Stomach (tissue), 19 donors: ENCODE measurements at places on chromosomes 1 and 21. TPM values are rescaled to one million over a fixed set of nuclear protein-coding genes. Genes with fewer than 3 reads are reported as not detected.

Gene DMRTA2
- not detected for total RNA-seq

Gene OR1C1
- not detected for total RNA-seq

Gene PODN
- 47.2 TPM for total RNA-seq

DNA sequence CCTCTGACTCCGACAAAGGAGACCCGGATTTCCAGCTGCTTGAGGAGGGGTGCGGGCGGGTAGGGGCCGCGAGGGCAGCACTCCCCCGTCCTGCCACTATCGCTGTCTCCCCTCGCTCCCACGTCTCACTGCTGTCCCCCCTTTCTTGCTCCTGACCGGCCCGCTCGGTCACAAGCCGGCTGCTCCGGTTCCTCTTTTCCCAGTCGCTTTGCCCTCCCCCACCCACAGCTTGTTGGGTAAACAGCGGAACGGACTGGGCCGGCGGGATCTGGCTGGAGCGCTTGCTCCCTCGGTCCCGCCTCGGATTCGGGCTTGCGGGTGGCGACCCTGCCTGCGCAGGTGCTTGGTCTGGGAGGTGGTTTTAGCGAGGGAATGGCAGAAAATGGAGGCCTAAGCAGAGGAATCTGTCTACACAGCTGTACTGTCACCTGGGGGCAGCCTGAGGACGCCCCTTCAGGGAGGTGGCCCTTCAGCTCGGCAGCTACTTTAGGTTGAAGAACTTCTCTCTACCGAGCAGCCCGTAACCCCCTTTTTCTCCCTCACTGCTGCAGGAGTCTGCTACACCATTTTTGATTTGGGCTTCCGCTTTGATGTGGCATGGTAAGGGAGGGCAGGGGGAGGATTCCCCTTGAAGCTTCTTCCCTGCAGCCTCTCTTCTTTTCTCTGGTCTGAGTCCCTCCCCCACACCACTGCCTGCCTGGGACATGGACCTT, 645 bp downstream of the ATP6V0B start:
- DNase-seq: peak; percentile 86

DNA sequence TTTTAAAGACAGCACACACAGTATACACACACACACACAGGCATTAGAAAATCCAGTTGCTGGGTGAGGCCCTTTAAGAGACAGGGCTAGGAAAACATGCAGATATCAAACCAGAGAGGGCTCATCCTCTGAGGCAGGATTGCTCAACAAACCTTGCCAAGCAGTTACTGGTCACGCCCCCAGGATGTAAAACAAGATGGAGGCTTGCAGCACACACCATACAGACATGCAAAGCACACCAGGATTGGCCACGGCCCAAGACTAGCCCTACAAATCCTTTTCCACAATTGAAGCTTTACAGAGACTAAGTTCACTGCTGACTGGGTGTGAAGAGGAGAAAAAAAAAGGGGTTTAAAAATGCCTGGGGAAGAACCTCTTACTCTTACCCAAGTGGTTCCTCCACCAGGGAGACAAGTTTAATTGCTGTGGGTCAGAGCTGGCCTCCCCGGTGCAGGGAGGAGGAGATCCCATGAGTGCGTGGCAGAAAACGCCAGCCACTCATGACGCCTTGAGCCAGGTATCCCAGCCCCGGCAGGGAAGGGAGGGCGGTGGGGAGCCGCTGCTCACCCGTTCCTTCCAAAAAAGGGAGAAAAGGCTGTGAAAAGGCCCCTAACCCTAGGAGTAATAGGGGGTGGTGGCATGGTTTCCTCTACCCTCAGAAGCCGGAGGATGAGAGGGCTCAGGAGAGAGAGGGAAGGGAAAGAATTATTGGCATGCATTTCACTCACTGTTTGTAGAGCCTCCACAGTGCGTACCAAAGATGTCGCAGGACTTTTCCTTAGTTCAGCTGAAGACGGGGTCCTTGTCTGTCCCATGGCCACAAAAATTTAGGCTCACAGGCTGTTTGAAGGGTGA, 594.6 kb upstream of the ZP4 start:
- peak; percentile 13 for DNase-seq

GRCh38 chr1:172578586-172578985, 45.6 kb downstream of the SUCO start:
- DNase-seq: no peak

DNA sequence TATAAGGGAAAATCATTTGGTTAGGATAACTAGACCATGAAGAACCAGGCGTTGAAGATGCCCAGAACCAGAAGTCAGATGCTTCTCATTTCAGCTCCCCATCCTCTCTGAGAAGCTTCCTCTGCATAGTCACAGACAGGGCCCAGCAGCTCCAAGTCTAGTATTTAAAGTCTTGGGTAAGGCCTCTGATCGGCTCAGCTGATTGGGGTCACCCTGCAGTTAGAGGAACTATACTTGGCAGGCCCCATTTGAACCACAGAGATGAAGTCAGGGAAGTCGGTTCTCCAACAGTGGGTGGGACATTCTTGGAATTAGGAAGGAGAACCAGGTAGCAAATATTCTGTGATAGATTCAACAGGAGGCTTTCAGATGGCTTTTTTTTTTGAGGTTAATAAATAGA, 48.3 kb downstream of the SLC22A15 start:
- DNase-seq: no peak

DNA sequence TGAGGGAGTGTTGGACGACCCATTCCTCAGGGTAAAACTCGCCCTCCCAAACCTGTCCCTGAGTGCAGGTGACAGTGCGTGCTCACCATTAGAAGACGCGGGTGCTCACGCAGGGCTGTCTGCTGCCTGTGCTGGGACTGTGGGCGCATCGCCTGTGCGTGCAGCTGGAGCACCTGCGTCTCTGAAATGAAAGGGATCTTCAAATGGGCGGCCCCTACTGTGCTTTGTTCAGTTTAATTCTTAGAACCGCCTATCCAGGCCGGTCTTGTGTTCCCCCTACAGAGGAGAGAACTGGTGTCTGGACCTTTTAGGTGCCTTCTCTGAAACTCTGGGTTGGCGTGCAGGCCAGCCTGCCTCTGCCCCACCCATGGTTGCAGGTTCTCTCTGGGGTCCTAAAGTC, 125.8 kb downstream of the PCBP3 start:
- no peak for DNase-seq

- no peak for DNase-seq
These were observed 23.7 kb downstream of the UROD start for GRCh38 chr1:45035631-45036301.

DNA sequence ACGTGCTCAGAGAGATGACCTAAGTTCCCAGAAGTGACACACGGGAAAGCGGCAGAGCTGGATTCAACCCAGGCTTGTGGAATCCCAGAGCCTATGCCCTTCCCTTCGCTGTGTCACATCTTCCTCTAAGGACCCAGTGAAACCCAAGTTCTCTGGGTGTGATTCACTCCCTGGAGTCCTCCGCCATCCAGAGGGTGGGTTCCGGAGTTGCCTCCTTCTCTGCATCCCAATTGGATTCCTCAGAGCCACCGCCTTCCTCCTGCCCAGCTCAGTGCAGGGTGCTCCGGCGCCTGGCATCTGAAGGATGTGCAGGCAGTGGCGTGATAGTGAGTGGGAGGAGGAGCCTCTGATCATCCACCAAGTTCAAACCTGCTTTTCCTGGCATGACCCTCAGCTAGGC, 20.7 kb upstream of the RCC2 start:
- no peak for DNase-seq

GRCh38 chr1:84688463-84689061, 1.7 kb downstream of the SSX2IP start:
- DNase-seq: no peak
